ENCODE measurements at places on chromosomes 1 and 21.

- no peak for DNase-seq
Measured at GRCh38 chr1:175448467-175448866, 255.9 kb upstream of the KIAA0040 start.

DNA sequence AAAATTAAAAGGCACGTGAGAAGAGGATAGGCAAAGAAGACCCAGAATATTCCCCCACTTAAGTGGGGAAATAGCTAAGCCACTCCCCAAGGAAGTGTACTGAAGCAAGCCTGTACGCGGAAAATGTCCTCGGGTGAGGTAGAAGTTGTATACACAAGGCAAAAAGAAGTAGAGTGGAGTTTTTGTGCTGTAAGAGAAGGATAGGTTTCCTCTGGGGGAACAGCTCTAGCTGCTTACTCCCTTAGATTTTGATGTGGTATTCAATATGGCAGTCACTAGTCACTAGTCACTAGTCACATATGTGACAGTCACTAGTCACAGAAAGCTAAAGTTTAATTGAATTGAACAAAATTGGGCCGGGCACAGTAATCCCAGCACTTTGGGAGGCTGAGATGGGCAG is 7.6 kb downstream of the TXNIP start:
- no peak for DNase-seq

DNA sequence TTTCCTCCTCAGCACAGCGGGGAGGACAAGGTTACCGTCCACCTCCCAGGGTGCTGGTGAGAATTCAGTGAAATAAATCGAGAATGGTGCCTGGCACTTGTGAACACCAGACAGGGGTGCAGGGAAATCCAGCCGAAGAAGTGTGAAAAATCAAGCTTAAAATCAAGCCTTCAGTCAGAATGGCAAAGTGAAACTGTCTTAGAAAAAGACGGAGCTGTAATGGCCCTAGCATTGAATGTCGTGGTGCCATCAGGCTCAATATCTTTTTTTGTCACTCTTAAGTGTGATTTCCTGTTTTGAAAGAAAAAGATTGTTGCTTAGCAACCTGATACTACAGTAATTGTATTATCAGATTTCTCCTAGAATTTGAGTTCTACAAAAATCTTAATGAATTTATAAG is 22.1 kb downstream of the EDARADD start:
- DNase-seq: no peak

GRCh38 chr1:234589854-234590620 is 19.9 kb downstream of the IRF2BP2 start:
- DNase-seq: no peak

GRCh38 chr1:201302163-201303152 is 19.2 kb downstream of the PKP1 start:
- DNase-seq: no peak

DNA sequence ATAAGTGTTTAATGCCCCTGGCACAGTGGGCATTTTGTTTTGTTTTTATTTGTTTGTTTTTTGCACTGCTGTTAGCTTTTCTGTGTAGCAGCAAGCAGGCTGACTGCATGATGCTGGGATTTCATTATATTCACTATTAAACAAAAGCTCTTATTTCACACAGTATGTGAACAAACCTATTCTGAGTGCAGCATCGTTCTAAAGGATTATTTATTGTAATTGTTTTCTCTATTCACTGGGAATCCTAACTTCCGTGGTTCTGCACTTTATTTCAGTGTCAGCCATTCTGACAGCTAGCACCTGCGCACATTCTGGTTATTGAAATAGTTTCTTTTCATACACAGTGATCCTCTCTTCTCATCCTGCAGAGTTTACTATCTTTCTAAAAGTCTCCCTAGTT is 595.0 kb downstream of the NEGR1 start:
- DNase-seq: no peak

DNA sequence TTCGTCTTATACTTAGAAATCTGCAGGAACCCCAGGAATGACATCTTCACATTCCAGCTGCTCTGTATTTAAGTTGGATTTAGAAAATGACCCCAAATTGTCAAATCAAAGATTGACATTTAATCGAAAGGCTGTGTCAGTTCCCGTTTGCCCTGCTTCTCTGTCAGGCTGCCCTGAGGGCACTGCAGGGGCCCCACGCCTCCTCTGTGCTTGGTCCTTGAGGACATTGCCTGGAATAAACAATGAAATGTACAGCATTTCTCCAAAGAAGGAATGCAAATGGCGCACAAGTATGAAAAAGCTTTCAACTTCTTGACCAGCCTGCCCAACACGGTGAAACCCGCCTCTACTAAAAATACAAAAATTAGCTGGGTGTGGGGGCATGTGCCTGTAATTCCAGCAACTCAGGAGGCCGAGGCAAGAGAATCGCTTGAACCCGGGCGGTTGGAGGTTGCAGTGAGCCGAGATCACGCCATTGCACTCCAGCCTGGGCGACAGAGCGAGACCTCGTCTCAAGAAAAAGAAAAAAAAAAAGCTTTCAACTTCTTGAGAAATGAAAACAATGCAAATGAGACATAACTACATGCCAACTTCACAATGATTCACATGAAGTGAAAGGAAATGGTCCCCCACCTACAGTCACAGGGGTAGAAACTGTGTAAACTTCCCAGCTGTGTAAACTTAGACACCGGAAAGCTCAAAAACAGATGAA is 3.0 kb downstream of the TMPRSS3 start:
- no peak for DNase-seq

DNA sequence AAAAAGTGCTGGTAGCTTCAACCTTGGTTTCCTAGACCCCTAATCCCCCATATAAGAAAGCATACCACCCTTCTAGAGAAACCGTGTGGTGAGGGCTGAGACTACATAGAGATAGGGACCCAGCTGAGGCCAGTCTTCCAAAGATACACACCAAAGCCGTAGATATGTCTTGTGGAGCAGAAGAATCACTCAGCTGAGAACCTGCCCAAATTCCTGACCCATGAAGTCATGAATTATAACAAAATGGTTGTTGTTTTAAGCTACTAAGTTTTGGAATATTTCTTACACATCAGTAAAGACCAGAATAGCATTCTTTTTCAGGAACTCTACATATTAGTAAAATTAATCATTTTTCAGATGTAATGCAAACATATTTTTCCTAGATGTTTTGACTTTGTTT is 3.3 kb upstream of the SNRPE start:
- DNase-seq: no peak

DNA sequence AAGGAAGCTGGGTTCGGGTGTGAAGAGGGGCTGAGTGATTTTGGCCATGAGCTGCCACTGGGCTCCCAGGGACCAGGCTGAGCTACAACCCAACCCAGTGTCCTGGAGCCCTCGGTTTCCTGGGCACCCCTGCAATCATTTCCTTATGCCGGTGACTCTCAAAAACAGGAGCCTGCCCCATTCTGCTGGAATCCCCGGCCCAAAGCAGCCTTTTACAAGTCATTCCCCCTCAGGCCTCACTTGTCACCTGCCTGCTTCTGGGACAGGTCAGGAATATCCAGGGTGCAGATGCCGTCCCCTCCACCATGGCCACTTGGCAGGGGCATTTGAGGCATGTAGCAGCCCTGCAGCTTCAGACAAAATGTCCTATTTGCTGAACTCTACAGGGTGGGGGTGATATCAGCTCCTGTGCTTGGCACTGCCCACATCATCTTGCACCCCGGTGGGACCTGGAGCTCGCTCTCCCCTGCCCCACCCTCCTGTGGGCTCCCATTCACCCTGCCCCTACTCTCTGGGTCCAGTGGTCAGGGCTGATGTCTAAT is 30.0 kb downstream of the CDK18 start:
- DNase-seq: no peak

- DNase-seq: no peak
Measured at GRCh38 chr1:147565189-147565980, 24.1 kb downstream of the BCL9 start.

- DNase-seq: no peak
Measured at GRCh38 chr1:199784138-199784895, 243.2 kb upstream of the NR5A2 start.

DNA sequence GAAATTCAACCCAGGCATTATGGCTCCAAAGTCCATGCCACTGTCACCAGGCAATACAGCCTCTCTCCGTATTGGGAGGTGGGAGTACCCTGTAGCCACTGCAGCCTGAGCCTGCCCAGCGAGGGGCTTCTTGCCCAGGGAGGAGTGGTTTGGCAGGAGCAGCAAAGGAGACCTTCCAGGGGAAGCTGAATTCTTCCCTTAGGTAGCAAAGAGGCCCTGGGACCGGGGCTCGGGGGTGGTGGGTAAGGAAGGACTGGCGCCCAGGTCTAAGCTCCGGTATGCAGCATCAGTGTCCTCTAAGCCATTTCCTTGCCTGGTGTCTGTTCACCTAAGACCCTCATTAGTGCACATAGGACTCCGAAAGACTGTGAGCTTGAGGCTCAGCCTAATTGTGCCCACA is 17.0 kb downstream of the TNNT2 start:
- no peak for DNase-seq

- DNase-seq: no peak
Measured at GRCh38 chr1:101732261-101732660, 264.5 kb downstream of the OLFM3 start.

- DNase-seq: no peak
Measured at GRCh38 chr1:116769561-116769977, 15.3 kb downstream of the CD2 start.

- no peak for DNase-seq
Measured at GRCh38 chr1:163876546-163876945, 554.8 kb downstream of the NUF2 start.

DNA sequence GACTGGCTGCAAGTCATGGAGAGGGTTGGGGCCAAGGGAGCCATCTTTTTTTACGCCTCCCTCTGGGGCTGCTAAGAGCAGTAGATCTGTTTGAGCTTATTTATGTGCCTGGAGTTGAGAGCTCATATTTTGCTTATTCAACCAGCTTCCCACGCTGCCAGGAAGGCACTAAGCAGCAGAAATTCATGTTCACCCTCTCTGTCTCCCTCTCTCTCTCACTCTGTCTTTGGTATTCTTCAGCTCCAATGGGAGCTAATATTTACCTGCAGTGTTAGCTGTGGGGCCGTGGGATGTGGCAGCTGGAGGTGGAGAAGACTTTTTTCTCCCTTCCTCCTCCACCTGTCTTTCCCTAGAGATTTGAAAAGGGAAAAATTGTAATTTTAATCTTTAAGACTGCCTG is 26.8 kb upstream of the CACNA1E start:
- DNase-seq: no peak

- no peak for DNase-seq
Measured at GRCh38 chr1:62050165-62050564, 144.5 kb upstream of the L1TD1 start.

GRCh38 chr1:151012684-151013471 is 4.6 kb downstream of the PRUNE1 start:
- DNase-seq: no peak

DNA sequence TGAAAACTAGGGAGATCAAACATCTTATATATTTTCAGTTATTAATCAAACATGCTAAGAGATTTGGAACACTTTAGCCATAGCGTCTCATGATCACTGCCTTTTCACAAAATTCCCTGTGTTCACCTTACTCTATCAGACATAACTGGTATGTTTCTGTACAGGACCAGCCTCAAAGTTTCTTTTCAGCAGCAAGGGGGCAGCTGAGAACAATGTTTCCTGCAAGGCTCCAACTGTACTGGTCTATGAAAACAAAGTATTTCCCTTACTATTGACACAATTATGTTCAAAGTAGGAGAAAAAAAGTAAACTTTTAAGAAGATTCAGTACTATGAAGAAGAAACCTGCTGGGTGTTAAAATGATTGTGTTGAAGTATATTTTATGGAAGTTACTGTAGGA is 98.5 kb downstream of the ATF6 start:
- no peak for DNase-seq

GRCh38 chr1:64683419-64683818 is 61.5 kb upstream of the RAVER2 start:
- no peak for DNase-seq

- no peak for DNase-seq
Measured at GRCh38 chr1:169138866-169139670, 32.6 kb downstream of the ATP1B1 start.

DNA sequence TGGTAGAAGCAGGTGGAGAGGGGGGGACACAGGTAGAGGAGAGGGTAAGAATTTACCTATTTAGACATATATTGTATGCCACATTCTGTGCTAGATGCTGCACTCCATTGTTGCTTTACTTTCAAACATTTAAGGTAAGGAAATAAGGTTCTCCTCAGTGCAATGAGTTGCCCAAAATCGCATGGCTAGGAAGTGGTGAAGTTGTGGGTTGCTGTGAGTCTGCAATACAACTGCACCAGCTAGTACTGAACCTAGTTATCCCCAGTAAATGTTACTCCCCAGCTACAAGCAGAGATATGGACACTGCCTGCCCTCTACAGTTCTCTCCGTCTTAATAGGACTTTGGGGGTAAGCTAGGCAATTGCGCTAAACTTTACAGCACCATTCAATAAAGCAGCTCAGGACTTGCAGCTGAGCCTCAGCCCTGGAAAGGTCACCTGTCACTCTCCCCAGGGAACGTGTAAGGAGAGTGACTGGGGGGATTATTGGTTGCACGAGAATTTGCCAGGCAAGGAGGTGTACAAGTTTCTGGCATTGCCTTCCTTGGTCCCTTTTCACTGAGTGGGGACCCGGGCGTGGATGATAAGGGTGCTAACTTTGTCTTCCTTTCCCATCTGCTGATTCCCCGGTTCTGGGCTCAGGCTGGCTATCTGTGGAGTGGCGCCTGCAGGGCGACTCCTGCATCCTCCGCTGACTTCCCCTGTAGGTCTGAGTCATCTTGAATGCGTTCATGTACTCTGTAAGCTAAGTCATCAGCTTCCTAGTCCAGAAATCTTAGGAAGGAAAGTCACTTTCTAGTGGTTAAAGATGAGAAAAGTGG is 71.3 kb upstream of the CNTN2 start:
- DNase-seq: no peak

GRCh38 chr1:17991996-17992395 is 115.6 kb upstream of the IGSF21 start:
- DNase-seq: no peak

DNA sequence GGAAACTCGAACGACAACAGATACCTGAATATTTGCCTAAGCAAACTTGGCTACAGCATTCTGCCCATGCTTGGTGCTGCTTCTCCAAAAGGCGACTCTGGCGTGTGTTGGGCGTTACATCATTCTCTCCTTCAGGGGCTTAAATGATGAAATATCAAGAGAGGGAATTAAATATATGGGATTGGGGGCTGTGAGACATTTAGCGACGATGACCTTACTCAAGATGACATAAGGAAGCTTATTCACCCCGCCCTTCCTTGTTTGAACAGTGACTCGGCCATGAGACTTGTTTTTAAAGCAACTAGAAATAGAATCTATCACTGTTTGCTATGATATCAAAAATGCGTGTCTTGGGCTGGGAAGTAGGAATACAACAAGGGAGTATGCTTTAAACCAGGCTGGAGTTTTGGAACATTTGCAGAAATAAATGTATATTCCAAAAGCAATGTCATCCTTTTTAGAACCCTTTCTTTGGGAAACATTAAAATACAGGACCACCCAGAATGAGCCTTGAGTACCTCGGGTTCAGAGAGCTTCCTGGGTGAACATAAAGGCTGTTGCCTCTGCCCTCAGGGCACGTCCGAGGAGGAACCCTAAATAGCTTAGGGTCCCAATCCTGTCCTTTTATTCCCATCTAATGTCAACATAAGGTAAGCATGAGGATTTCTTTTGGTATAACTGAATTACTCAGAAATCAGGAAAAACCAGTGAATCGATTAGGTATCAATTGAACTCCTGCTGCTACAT is 123.3 kb upstream of the SLC45A1 start:
- DNase-seq: no peak

All from forelimb muscle (tissue), 1 donor.